Right renal cortex interstitium (tissue), 3 donors: ENCODE measurements at places on chromosomes 3 and 15.

GRCh38 chr3:171190668-171191067 is 164.1 kb upstream of the SLC2A2 start:
- no peak for DNase-seq

DNA sequence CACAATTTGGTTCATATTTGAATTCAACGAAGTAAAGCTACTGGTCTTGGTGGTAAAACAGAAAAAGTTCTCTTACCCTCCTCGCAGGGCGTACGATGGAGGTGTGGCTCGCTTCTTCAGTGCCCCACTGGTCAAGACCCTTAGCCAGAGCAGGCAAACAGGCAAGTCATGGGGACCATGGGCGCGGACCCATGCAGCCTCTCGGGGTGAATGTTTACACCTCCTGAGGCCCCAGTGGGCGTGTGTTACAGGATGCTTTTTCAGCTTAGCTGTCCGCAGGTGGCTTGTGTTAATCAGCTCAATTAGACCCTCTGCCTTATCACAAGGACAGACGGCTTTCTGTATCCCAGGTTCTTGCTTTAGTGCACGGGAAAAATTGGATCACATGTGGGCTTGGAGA is 991.8 kb downstream of the GBE1 start:
- no peak for DNase-seq

GRCh38 chr15:70597056-70597603 is 166.2 kb downstream of the UACA start:
- no peak for DNase-seq

GRCh38 chr3:42868841-42869240 is 6.8 kb downstream of the CYP8B1 start:
- no peak for DNase-seq

DNA sequence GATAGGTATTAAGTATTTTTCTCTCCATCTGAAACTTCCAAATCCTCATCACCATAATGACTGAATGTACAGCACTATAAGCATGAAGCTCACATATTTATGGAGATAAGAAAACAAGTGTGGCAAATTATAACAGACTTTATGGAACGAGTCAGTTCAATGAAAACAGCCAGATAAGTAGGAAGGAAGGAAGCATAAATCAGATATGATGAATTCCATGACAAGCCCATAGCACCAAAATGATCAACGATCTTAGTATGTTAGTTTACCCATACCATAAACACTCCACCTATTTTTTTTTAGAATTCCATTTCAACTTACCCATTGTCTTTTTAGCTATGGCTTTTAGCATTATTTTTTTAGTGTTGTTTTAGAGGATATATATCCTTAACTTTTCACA is 169.5 kb downstream of the TNIK start:
- DNase-seq: no peak

DNA sequence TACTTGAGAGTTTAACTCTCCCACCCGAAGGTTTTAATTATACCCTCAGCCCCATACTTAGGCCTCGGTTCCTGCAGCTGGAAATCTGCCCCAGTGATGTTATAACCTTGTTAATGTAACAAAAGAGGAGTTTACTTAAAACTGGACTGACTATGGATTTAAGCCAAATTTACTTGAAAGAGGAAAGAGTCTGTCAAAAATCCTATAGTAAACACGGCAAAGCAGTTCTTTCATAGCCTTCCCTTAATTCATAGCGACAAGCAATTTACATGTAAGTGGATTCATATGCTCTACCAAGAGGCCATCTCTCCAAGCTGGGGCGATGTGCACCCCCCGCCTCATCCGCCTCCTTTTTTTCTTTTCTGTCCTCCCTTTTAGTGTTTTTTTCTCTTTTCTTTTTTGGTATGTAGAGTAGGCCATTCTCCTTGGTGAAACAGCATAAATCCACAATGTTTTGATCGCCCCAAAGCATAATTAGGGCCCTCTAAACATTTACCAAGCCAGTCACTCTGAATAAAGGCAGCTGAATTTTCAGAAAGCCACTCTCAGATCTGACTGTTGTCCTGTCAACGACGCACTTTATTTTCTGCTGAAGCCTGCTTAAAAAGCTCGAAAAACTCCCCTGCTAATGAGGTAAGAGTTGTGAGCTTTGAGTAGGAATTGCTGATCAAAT is 373.1 kb upstream of the WNT5A start:
- no peak for DNase-seq

GRCh38 chr3:42631620-42632019 is 21.9 kb upstream of the ZBTB47 start:
- no peak for DNase-seq

DNA sequence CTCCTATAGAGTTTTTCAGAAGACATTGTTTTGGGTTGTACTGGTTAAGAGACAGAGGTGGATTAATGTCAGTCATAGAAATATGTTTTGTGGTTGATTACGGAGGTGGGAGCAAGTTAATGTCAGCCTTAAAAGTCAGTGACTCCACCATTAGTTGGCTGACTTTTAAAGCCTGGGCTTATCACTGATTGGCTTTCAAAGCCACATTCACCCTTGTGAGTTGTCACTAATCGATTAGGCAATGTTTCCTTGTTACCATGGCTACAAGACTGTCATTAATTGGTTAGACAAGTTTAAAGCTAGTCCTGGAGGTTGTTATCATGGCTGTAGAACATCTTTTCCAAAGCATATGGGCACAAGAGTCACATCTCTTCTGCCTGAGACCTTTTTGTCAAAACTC is 73.0 kb downstream of the NEO1 start:
- no peak for DNase-seq

- DNase-seq: no peak
Observed at GRCh38 chr15:94692710-94693109, 461.3 kb downstream of the MCTP2 start.

DNA sequence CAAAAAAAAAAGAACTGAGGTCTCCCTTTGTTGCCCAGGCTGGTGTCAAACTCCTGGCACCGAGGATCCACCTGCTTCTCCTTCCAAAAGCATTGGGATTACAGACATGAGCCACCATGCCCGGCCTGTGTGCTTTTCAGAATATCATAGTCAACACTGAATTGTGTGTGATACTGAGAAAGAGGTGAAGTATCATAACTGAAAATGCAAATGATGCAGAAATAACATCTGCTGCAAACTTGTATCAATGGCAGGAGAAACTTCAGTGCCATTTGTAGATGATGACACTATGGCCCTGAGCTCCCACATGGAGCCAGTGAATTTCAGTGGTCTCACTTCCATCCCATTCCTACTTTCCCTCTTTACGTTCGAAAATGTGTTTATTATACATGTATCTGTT is 21.9 kb downstream of the IL12A start:
- DNase-seq: no peak

GRCh38 chr3:5580826-5581225 is 393.3 kb downstream of the EDEM1 start:
- DNase-seq: no peak

DNA sequence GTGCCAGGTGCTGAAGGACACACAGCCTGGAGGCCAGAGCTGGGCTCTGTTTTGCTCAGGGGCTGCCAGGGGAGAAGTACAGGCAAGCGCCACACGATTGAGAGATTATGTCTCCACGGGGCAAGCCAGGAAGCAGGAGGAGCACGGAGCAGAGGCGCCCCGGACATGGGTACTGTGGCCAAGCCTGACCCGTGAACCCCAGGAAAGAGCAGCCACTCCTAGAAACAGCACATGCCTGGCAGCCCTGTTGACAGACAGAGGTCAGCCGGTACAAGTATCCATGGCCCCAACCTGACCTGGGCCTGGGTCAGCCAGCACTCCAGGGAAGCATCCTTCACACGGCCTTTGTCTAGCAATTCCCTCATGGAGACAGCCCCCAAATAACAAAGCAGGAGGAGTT is 89.4 kb downstream of the ADAMTS17 start:
- no peak for DNase-seq

GRCh38 chr15:67076147-67076843 is 10.9 kb downstream of the SMAD3 start:
- DNase-seq: no peak

DNA sequence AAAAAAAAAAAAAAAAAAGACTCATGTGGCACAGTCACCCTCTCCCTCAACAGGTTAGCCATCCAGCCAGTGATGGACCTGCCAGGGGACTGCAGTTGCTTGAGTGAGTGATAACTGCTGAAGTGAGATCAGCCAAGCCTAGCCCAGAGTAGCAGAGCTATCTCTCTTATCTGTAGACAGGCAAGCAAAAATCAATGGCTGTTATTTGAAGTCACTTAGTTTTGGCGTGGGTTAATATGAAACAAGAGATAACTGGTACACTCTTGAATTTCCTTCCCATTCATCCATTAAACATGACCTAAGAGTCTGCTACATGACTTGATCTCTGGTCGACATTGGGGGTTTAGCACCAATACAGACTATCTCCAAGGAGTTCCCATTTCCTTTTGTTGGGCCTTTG is 51.2 kb upstream of the TNIK start:
- DNase-seq: no peak

GRCh38 chr15:55494931-55495330 is 13.1 kb downstream of the DNAAF4 start:
- DNase-seq: no peak

GRCh38 chr15:59998950-59999611 is 5.0 kb upstream of the FOXB1 start:
- no peak for DNase-seq

GRCh38 chr15:87949151-87949574 is 307.4 kb downstream of the NTRK3 start:
- DNase-seq: no peak

DNA sequence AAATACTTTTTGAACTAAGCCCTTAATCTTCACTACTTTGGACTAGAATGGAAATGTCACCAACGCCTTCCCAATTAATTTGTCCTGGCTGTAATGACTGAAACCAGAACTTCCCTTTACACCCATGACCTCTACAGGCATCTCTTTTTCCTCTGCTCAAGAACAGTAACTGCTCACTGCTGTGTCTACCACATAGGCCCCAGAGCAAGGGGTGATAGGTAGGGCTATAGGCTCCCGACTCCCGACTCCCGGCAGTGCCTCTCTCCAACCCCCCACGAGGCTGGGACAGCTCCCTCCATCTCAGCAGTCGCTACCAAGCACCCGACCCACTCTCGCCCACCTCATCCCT is 384 bp upstream of the LEKR1 start:
- no peak for DNase-seq

DNA sequence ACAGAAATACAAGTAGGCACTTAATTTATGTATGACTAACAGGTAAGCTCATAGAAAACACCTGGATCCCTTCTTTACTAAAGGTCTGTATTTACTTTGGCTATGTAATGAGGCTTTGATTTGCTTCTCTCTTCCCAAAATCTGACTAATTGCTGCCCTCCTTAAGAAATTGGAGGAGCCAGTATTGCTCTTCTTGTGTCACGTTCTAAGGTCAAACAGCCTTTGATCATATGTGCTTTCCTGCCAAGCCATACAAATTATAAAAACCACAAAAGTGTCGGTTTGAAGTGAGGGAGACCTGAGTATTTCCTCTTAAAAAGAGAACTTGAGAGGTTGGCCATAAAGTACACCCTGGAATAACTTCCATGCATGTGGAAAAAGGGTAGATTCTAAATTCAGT is 112.1 kb upstream of the MB21D2 start:
- DNase-seq: no peak

- peak; percentile 61 for DNase-seq
Observed at GRCh38 chr15:99703603-99704443, 29.4 kb downstream of the LYSMD4 start.

DNA sequence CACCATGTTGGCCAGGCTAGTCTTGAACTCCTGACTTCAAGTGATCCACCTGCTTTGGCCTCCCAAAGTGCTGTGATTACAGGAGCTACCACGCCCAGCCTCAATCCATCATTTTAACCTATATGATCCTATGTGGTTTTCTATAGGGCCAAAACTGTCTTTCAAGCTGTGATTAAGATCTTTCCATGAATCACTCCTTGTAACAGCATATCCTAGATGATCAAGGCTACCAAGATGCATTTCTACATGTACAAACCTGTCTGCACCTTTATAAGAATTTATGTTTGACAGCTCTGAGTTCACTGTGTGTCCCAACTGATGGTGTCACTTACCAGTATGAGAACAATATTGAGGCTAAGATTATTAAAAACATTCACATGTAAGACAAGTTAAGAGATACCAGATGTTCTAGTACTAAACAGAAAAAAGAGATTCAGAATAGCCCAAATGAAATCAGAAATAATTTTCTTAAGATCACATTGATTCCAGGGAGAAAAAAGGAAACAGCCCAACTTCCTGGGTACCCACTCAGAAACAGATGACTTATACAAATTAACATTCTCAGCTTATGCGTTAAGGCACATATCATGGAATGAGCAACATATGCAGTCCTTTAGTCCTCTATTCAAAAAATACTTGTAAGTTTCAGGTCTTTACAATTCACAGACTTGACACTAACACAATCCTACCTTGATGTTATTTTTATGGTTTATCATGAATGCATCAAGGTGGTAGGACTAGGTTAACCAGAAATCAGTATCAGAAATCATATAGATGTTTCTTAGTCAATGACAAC is 24.8 kb upstream of the PPIB start:
- no peak for DNase-seq

DNA sequence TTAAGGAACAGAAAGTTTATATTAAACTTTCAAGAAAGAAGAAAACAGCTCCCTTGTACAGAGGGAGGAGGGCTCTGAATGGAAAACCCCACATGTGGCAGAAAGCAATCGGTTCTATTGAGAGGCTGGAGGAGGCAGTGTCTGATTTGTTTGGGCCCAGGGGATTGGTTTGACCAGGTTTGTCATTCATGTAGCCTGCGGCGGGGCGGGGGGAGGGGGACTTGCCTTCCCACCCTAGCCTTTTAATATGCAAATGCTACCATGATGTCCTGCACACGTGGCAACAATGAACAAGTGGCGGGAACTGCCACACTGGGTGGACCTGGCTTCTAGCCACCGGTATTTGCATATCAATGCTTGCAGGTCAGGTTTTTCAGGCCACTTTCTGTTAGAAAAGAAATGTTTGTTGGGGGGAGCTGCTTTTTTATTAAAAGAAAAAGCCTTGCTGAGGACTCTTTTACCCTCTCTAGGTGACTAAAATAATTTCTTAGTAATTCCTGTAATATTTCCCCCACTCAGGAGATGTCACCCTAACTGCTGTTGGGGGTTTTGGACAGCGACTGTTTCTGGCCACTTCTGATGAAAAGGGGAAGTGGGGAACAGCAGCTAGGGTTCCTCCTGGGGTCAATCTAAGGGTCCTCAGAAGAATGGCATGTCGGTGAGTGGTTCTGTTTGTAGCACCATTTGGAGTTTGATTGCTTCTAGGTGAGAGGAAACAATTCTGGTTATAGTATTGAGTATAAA is 691.2 kb downstream of the TBL1XR1 start:
- no peak for DNase-seq

GRCh38 chr3:115581362-115582135 is 41.8 kb upstream of the GAP43 start:
- DNase-seq: no peak

- peak; percentile 29 for DNase-seq
Observed at GRCh38 chr3:173584838-173585831, 187.6 kb downstream of the NLGN1 start.

GRCh38 chr3:77718311-77718710 is 678.4 kb downstream of the ROBO2 start:
- DNase-seq: no peak

GRCh38 chr15:58407236-58407775 is 24.5 kb upstream of the LIPC start:
- DNase-seq: no peak

- no peak for DNase-seq
Observed at GRCh38 chr3:144923046-144923775, 951.6 kb downstream of the DIPK2A start.
